NCI-H510A treated with DMSO at 0.1 percent for 48 hours (cell line): ENCODE measurements at places on chromosomes 6 and 20.
A peak's percentile ranks its signal among the peaks of the same experiment; 100 is the strongest.

GRCh38 chr6:93327857-93328256 is 91.5 kb downstream of the EPHA7 start:
- no peak for DNase-seq

- DNase-seq, result no peak
These were observed 124.0 kb upstream of the SLC2A12 start for GRCh38 chr6:134176264-134176975.

DNA sequence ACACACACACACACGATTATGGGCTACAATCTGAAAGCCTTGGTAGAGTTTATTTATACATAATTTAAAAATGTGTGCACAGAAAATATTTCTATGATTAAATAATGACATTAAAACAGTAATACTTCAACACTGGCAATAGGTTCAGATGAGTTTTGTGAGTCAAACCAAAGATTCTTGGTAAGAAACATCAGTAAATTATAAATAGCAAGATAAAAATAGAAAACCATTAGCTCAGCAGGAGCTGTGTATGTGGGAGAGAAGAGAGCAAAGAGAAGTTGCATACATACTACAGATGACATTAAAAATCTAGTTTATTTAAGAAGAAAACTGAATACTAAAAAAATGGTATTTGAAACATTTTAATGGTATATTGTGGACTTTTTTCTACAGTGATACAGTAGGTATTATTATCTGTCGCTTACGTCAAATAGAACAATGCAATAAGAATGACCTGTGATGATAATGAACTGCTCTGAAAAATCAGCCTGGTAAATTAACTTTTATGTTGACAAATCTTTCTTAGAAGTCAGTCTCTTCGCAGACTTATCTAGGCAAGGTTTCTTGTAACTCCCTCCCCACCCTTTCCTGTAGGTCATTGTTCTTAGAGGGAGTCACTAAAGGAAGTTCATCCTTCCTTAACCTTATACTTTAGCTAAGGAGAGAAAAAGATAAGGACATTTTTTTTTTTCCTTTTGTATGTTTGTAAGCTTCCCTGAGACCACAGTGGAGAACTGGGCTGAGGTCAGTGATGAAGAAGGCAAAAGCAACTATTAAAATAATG is 149.3 kb downstream of the GJA1 start:
- no peak for DNase-seq

- DNase-seq, result peak; percentile 53
These were observed 722 bp downstream of the ISM1 start for GRCh38 chr20:13221673-13222318.

DNA sequence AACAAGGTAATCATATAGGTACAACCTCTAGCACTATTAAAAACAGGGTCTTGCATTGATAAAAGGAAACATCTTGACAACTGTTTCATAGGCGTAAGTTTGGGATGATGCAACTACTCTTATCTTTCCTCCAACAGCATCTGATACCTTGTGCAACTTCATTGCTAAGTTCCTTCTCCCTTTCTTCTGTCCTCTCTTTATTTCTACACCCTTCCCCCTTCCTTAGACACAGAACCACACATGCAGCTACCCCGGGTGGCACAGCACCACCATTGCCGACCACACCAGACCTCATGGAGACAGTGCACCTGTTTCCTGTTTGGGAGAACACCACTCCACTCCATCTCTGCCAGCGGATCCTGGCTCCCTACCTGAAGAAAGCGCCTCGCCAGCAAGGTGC is 14.4 kb downstream of the MYB start:
- no peak for DNase-seq

DNA sequence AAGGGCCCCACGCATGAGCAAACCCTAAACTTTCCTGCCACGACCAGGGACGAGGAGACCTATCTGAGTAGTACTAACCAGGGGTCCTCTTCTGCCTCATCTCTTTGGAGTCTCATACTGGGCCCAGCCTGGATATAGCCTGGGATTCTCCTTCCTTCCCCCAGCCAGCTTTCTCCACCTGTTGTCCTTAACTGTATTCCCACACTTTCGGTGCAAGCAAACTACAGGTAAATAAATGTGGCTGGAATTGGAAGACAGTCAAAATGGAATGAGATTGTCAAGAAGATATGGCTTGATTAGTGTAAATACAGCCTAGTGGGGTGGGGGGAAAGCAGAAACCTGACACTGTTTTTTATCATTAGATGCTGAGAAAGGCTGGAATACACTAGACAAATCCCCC is 23.5 kb upstream of the LY86 start:
- no peak for DNase-seq

GRCh38 chr6:33613146-33613794 is 7.9 kb upstream of the ITPR3 start:
- DNase-seq, result no peak

DNA sequence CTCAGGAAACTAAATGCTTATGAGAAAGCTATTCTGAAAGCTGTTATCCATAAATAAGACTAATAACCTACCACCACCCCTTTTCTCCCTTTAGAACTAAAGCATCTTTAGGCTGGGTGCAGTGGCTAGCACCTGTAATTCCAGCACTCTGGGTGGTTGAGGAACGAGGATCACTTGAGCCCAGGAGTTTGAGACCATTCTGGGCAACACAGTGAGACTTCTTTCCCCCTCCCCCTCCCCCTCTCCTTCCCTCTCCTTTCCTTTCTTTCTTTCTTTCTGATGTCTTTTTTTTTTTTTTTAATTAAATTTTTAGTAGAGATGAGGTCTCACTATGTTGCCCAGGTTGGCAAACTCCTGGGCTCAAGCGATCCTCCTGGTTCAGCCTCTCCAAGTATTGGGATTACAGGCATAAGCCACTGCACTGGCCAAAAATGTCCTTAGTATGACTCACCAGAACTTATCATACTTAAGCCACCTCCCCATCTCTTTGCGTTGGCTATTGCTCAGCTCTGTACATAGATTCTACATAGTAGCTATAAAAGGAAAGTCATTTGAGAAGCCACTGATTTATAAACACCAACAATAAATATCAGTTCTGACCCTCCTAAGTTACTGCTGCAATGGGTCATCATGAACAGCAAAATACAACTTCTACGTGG is 54.8 kb upstream of the SPDEF start:
- DNase-seq, result no peak

- DNase-seq, result no peak
These were observed 144.7 kb upstream of the FBXL4 start for GRCh38 chr6:99092461-99092860.

GRCh38 chr6:34302929-34303328 is 54.1 kb upstream of the SMIM29 start:
- DNase-seq, result no peak

- DNase-seq, result peak; percentile 27
These were observed 2.1 kb upstream of the LAMA5 start for GRCh38 chr20:62368976-62369814.

DNA sequence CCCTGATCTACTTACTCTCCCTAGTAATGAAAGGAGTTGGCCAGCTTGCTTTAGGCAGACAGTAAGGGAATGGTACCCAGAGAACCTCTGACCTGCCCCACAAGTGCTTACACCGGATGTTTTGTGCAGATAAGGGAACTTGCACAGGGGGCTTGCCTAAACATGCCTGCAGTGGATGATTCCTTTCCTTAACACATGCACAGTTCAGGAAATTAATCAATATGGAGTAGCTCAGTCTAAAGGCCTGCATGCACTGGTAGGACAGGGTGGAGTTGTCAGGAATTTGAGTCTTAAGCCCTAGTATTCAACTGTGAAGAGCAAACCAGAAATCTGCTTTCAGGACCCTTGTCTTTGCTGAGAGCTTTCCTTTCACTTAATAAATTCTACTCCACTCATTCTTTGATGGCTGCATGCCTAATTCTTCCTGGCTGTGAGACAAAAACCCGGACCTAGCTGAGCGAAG is 3.9 kb upstream of the TRIM38 start:
- no peak for DNase-seq

DNA sequence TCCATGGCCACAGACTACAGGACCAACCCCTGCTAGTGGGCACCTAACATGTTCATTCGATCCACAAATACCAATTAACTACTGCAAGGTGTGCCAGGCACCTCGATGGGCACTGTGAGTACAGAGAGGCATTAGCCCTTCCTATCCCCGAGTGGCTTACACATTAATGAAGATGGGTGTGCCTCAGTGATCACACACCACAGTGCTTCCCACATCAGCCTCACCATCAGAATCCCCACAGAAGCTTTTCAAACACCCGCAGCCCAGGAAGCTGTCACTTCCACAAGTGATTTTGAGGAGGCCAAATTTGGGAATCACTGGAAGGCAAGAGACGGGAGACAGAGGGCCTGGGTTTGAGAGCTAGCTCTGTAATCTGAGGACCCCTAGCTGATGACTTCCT is 23.7 kb downstream of the EZR start:
- DNase-seq, result no peak

DNA sequence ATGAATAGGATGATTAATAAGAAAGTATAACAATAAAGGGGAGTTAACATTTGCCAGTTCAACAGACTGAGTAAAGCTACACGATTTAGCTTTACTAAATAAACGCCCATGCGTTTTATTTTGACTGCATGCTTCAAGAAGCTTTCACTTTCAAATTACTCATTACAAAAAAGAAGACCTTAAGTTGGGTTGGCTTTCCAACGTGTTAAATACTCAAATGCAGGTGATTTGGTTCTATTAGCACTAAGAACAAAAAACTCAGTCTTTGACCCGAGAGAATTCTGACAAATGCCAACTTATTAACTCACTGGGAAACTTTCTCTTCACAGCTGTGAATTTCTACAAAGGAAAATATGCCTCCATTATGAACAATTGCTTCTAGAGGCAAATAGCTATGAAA is 24.8 kb downstream of the RNF146 start:
- DNase-seq, result no peak

DNA sequence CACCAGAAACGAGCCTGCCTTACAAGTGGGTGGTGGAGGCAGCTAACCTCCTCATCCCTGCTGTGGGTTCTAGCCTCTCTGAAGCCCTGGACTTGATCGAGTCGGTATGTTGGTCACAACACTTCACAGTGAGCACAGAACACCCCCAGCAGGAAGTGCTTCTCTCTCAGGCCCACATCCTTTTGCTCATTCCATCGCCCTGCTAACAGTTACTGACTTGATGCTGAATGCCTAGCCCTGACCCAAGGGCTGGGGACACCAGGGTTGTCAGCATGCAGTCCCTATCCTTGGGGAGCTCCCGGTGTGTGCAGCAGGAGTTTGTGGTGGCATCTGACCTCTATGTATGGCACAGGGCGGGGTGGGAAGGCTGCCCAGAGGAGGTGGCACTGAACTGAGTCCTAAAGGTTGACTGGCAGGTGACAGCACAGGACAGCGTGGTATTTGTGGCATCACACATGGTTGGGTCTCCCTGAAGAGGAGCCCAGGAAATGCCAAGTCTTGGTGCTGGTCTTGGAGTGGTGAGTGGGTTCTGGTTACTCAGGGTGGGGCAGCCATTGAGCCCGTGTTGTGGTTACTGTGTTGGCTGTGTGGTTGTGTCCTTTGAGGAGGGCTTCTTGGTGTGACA is 26.7 kb downstream of the GTSF1L start:
- DNase-seq, result no peak

DNA sequence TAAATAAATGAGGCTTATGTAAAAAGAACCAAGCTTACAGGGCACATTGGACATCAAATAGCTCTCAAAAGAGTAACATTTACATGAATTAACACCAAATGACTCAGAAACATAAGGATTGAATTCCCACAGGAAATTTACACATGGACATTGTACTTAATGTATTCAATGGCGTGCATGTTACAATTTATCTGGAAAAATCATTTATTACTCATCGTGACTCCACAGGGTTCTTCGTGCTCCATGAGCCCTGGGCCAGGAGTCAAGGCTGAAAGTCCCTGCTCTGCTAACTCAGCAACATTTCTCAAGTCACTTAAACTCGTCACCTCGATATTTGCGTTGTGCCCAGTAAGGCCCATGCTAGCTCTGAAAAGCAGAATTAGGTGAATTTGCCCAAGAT is 158.5 kb downstream of the PHACTR1 start:
- DNase-seq, result no peak

DNA sequence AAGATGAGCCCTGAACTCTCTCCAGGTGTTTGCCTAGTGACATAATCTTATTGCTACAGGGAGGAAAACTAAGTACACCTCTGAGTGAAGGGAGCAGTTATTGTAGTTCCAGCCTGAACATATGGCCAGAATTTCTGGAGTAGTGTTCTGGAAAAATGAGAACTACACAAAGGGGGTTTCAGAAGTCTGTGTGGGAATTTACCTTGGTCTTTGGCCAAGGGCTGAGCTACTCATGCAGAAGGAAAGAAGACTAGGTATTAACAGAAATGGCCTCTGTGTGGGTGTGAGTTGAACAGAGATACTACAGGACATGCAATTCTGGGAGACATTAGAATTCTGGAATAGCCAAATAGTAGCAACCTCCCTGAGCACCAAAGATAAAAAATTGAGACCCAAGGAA is 1009.7 kb upstream of the GJE1 start:
- DNase-seq, result no peak

DNA sequence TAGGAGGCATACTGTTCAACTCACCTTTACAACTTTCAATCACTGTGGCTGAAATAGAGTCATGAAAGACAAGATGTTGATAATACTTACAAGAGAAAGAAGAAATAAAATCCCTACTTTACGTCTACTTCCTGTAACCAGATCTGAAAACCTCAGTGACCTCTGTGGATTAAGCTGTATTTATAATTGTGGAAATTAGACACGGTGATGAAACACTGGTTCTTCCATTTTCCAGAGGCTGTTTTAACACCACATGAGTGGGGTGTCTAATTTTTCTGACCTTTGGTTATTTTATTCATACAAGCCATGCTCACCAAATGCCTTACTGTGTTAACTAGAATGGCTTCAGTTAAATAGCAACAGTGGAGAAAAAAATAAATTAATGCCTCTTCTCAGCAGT is 58.5 kb upstream of the HIVEP1 start:
- DNase-seq, result no peak

GRCh38 chr6:95087394-95088097 is 489.8 kb upstream of the MANEA start:
- peak; percentile 50 for DNase-seq

DNA sequence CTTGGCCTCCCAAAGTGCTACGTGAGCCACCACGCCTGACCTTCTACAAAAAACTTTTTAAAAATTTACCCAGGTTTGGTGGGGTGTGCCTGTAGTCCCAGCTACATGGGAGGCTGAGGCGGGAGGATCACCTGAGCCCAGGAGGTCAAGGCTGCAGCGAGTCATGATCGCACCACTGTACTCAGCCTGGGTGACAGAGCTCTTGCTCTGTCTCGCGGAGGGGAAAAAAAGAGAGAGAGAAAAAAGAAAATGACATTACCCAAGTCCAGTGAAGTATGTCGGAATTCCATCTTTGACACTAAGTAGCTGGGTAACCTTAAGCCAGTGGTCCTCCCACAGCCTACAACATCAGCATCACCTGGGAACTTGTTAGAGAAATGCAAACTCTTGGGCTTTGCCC is 18.8 kb upstream of the MAP1LC3A start:
- DNase-seq, result no peak

DNA sequence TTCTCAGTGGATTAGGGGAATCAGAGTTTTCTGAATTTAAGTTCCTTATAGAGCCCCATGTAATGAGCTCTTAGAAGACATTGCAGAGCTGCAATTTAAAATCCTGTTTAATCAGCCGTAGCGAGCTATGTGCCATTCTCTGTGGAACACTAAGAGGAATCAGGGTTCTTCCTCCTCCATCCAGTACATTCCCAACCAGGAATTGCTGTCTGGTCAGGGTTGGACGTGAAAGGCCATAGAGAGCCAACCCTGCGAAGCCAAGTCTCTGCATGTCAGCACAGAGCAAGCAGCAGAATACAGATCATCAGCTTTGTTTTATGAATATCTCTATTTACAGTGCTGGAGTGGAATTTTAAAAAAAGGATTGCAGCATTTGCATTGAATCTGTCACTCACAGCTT is 366.0 kb downstream of the LAMA2 start:
- DNase-seq, result no peak

GRCh38 chr20:58349570-58349969 is 39.5 kb upstream of the VAPB start:
- no peak for DNase-seq
